Stimulated activated CD8-positive, alpha-beta memory T cell treated with anti-CD3 and anti-CD28 coated beads, Interleukin-7, amount 100 ng/mL, for 1 hour (primary cell): ENCODE measurements at places on chromosomes 16 and 17.

DNA sequence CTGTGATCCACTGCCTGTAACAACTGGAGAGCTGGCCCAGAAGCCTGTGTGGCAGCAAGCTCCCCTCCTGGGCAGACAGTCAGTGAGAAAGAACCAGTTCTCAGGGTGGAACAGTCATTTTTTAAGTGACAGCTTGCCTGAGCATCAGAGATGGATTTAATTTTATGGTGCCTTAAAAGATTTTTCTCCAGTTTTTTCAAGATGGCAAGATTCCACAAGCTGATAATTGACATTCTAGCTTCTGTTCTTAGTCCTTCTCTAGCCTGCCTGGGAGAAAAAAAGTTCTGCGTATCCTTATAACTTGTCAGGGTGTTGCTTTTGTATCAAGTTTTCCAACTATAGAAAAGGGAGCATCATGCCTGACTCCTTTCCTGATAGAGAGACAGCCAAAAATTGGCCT lies 21.2 kb downstream of the CALB2 start:
- no peak for DNase-seq

DNA sequence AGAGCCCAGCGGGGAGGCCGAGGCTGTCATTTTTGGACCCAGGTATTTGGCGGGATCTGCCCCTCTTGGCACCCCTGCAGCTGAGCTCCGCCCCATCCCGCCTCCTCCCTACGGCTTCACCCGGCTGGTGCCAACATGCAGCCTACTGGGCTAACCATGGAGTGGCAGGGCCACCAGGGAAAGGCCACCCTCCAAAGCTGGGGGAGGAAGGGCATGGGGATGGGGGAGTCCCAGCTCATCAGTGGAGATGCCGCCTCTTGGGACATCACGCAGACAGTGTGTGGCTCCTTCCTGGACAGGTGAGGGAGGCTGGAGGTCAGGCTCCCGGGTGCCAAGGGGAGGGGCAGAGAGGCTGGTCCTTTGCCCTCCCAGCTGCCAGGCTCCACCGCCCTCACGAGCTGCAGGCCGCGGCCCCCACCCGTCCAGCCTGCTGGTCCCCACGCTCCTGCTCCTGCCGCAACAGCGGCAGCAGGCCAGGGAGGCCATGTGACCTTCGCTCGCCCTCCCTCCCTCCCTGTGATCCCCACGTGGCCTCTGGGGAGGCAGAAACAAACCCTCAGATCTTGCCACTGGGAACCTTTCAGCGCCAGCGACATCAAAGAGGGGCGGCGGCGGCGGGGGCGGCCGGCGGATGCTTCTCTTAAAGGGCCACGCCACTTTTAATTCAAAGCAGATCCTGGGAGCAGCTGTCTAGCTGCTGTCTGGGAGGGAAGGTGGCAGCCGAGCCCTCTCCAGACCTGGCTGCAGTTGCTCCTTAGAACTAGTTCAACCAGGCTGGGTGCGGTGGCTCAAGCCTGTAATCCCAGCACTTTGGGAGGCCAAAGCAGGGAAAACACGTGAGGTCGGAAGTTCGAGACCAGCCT lies 6.8 kb upstream of the NOTUM start:
- peak; percentile 60 for DNase-seq

DNA sequence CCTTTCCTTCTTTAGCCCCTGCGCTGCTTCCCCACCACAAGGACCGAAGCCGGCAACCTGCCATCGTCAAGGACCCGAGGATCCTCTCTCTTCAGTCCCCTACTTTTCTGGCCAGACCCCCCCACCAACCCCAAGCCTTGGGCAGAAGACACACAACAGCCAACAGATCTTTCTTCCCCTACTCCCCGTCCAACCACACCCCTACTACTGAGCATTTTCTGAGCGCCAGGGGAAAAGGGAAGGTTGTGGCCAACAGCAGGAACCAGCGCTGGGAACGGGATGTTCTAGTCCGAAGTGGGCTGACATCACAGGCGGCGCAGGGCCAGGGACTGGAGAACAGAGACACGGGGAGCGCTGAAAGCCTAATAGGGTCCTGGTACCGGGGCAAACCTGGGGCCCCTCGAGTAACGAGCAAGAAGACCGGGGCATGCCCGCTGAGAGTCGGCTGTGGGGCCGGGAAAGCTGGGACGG lies 528 bp downstream of the PER1 start:
- DNase-seq: no peak

GRCh38 chr16:2776500-2777139 lies 460 bp downstream of the ELOB start:
- DNase-seq: no peak

GRCh38 chr17:48477221-48477620 lies 47.2 kb upstream of the SKAP1 start:
- DNase-seq: no peak
